ENCODE measurements at places on chromosomes 12 and 14. TPM values are rescaled to one million over a fixed set of nuclear protein-coding genes. Genes with fewer than 3 reads are reported as not detected.

TEAD4 gene
- 8.3 TPM for total RNA-seq

PNN gene
- total RNA-seq = 122 TPM

CHGA gene
- total RNA-seq = not detected

SCN8A gene
- 0.84 TPM for total RNA-seq

FAIM2 gene
- 0.78 TPM for total RNA-seq

TMEM30B gene
- 2.1 TPM for total RNA-seq

FOXG1 gene
- total RNA-seq = not detected

ZNF219 gene
- 10.0 TPM for total RNA-seq

EFS gene
- not detected for total RNA-seq

AQP6 gene
- not detected for total RNA-seq

Measured in activated naive CD4-positive, alpha-beta T cell treated with anti-CD3 and anti-CD28 coated beads, Interleukin-2, amount 50 U/mL, for 72 hours (primary cell).